AG08395 (cell line): ENCODE measurements at places on chromosomes 4 and X.

DNA sequence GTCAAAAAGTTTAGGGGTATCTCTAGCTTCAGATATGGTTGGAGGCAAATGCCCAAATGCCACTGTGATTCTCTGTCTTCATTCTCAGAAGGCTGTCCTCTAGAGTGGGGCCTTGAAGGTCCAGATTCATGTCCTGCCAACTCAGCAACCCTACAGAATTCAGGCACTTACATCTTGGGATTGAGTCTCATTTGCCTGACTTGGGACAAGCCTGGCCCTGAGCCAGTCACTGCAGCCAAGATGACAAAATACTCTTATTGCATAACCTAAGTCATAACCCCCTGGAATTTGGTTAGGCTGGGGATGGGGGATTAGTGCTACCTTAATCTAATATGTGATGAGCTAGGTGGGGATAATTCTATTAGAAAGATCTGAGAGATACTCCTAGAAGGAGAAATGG lies 100.5 kb downstream of the AREG start:
- no peak for DNase-seq

- no peak for DNase-seq
These were observed 2.8 kb upstream of the TIFA start for GRCh38 chr4:112288455-112288854.

GRCh38 chr4:109978704-109979454 lies 66.2 kb downstream of the EGF start:
- no peak for DNase-seq

GRCh38 chrX:47080215-47080914 lies 2.1 kb downstream of the RGN start:
- no peak for DNase-seq

DNA sequence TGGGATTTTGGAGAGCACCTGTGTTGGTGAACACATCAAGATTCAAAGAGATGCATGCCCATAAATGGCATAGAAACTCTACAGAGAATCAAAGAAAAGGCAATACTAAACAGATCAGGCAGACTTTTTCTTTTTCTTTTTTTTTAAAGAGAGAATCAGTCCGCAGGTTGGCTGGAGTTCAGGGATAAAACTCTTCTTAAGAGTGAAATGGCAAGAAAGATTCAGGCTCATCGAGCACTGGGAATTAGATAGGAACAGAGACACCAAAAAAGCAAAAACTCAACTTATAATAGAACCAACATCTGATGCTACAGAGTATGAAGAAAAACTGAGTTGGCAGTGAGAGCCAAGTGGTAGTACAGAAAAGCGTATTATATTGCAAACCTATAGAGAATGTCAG lies 314.3 kb downstream of the ARHGAP24 start:
- no peak for DNase-seq

DNA sequence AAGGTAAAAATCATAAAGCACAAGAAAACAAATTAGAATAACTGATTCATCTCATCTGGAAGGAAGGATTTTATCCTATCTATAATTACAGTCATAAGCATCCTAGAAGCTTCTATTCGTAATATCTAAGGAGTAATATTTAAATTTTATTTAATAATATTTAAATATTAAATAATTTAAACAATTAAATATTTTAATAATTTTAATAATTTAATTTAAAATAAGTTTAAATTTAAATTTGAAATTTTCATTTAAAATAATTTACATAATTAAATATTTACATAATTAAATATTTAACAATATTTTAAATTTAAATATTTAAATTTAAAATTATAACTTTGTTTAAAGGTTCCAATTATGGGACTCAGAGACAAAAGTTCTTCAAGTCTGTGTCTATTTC lies 127.5 kb upstream of the GK2 start:
- DNase-seq = no peak

GRCh38 chr4:81600520-81601357 lies 129.0 kb upstream of the RASGEF1B start:
- no peak for DNase-seq

- no peak for DNase-seq
These were observed 77.6 kb downstream of the PRKG2 start for GRCh38 chr4:81137446-81137845.

GRCh38 chr4:122152711-122153226 lies 638 bp downstream of the BLTP1 start:
- peak; percentile 35 for DNase-seq

GRCh38 chr4:8364141-8364540 lies 76.4 kb downstream of the ACOX3 start:
- DNase-seq = no peak

GRCh38 chrX:127578395-127578794 lies 473.8 kb downstream of the ACTRT1 start:
- DNase-seq = no peak

DNA sequence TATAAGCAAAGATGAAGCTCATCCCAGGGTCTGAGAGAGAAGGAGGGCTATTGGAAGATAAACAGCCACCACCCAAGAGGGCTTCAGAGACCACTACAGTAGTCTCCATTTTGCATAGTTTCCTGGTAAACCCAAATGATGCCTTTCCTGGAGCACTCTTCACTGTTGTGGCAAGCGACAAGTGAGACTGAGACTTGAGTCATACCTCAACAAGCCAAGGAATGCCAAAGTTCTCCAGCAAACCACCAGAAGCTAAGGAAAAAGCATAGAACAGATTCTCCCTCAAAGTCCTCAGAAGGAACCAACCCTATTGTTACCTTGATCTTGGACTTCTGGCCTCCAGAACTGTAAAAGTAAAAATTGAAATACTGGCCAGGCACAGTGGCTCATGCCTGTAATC lies 65.9 kb downstream of the LARP7 start:
- peak; percentile 27 for DNase-seq

DNA sequence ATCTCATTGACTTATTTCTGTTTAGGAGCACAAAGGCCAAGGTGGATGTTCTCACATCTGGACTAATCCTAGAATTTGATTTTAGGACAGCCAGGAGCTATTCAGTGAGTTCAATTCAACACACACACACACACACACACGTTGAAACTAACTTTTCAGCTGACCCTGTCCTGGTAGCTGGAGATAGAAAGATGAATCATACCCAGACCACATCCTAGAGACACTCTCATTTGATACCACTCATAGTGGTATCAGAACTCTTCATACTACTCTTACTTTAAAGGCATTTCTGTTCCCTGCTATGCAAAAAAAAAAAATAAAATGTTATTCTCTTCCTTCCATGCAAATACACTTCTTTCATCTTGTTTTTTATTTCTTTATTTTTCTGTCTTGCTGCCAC lies 36.7 kb downstream of the KLF8 start:
- no peak for DNase-seq

GRCh38 chrX:38882894-38883626 lies 81.8 kb downstream of the MID1IP1 start:
- DNase-seq = peak; percentile 79

GRCh38 chrX:133249266-133250058 lies 31.3 kb upstream of the TFDP3 start:
- no peak for DNase-seq

GRCh38 chr4:86845593-86845992 lies 3.6 kb downstream of the SLC10A6 start:
- no peak for DNase-seq

DNA sequence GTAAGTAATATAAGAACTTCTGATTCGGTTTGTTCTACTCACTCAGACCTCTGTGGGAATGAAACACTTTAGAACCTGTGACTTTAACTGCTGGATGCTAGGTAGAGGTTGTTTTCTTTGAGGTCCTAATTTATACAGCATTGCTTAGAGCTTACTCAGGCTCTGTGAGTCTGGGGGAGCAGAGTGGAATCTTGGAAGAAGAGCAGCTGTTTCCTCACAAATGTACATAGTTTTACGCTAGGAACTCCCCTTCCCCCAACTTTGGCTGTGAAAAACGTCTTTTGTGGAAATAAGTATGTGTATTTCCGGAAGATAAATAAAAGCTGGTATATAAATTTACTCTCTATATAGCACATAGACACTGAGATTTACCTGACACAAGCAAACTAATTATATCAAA lies 141.4 kb downstream of the NAA11 start:
- no peak for DNase-seq

DNA sequence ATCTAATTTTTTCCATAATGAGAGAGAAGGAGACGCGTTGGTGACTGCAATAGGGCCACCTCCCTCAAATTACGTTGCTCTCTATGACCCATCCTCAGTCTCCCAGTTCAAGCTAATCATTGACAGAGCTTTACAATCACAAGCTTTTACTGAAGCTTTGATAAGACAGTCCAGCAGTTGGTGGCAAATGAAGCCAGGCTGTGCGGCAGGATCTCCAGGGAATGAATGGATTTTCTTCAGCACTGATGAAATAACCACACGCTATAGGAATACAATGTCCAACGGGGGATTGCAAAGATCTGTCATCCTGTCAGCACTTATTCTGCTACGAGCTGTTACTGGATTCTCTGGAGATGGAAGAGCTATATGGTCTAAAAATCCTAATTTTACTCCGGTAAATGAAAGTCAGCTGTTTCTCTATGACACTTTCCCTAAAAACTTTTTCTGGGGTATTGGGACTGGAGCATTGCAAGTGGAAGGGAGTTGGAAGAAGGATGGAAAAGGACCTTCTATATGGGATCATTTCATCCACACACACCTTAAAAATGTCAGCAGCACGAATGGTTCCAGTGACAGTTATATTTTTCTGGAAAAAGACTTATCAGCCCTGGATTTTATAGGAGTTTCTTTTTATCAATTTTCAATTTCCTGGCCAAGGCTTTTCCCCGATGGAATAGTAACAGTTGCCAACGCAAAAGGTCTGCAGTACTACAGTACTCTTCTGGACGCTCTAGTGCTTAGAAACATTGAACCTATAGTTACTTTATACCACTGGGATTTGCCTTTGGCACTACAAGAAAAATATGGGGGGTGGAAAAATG lies at the start of gene KLB:
Gene KLB (plus strand): TSS at position 168 of the 821 bp plus-strand sequence. CDS start 20 bp downstream, at position 188.
- no peak for DNase-seq

- DNase-seq = no peak
These were observed 665 bp upstream of the LRPAP1 start for GRCh38 chr4:3532751-3533422.

- DNase-seq = no peak
These were observed 114.8 kb upstream of the MAP9 start for GRCh38 chr4:155491336-155492120.

GRCh38 chr4:53748328-53748772 lies 157.1 kb upstream of the LNX1 start:
- DNase-seq = no peak

- no peak for DNase-seq
These were observed 28.0 kb downstream of the FRMPD3 start for GRCh38 chrX:107477406-107477805.

GRCh38 chrX:34144246-34144645 lies 12.1 kb upstream of the FAM47A start:
- DNase-seq = no peak

DNA sequence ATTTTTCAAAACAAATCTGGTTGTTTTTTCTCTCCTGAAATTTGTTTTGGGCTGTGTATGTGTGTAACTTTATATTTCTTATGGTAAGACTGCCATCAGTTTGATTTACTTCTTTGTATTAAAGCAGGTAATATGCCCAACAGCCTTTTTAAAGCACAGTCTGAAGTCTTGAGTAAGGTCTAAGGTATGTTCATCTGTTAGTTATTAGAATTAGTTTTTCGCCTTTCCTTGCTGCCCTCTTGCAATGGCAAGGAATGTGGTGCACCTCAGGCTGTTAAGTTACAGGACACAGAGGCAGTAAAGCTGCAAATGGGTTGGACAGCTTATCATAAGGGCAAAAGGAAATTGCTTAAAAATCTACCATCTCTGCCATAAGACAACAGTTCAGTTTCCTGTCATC lies 71.8 kb downstream of the METTL14 start:
- DNase-seq = no peak

DNA sequence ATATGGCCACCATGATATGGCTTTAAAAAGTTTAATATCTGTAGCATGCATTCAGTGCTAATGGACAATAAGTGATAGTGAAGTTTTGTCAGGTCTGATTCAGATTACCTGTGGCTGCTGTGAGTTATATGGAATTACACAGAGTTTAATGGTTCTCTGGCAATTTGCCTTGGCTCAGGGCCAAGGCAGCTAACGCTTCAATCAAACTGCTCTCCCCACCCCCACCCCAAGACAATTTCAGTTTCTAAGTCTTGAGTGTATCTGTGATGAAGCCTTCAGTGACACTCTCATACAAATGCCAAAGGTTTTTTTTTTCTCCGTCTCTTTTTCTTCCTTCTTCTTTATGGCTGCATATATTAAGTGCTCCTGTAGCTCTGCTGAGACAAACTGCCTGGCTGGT lies 106.6 kb downstream of the SHROOM4 start:
- DNase-seq = no peak

GRCh38 chrX:2781226-2781571 lies 29.4 kb downstream of the XG start:
- no peak for DNase-seq

DNA sequence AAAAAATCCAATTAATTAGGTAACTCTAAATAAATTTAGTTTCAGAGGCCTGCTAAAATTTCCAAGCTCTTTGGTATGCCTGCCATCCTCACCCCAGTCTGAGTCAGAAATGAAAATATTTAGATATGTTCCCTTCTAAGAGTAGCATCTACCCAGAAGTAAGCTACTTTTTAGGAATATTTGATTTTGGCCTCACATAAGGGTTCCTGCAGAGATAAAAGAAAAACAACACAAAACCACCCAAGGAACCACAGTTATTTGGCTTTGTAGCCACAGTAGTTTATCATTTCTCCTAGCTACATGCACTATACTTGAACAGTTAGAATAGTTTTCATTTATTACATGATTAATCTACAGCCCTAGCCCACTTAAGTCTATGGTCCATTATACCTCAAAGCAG lies 192.6 kb upstream of the FAM241A start:
- peak; percentile 35 for DNase-seq

- DNase-seq = no peak
These were observed 498.0 kb downstream of the STPG2 start for GRCh38 chr4:97645071-97645821.

DNA sequence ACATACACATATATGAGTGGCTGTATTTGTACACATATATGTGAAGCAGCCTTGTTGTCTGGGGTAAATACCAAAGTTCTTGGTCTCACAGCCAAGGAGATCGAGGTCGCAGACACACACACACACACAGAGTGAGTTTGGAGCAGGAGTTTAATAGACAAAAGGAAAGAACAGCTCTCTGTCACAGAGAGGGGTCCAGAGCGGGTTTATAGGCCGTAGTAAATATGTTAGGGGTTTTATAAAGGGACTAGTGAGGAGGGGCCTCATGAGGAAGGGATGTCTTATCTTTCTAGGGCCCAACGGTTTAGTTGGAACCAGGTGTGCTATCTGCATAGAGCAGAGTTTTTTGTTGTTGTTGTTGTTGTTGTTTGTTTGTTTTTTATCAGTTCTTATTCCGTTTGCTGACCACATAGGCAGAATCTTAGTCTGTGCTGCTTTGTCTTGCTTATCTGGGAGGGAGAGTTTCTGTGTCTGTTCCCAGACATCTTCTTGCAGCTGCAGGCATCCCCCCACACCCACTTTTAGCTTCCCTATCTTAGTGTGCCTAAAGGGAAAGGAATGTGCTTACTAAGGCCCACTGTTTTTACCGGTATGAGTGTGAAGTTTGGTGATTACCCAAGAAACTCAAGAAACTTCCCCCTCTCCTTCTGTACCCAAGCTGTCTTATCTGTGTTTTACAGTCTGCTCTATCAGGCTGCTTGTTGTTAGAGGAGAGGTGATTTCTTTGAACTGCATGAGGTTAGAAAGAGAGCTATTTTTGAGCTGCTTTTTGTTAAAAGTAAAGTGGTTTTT lies 91.9 kb downstream of the TENT5D start:
- DNase-seq = no peak

GRCh38 chrX:40094900-40095582 lies 2.7 kb downstream of the BCOR start:
- DNase-seq = no peak

- DNase-seq = no peak
These were observed 95.0 kb upstream of the TBL1X start for GRCh38 chrX:9369802-9370291.
